ENCODE measurements at places on chromosomes 11 and 22. TPM values are rescaled to one million over a fixed set of nuclear protein-coding genes. Genes with fewer than 3 reads are reported as not detected.

PTPMT1 gene
- total RNA-seq, result 58.5 TPM

MGAT3 gene
- total RNA-seq, result 0.47 TPM

NOL12 gene
- 25.2 TPM for total RNA-seq

ARHGAP42 gene
- 7.7 TPM for total RNA-seq

OR10A4 gene
- not detected for total RNA-seq

SCN3B gene
- 0.17 TPM for total RNA-seq

OR6T1 gene
- total RNA-seq, result not detected

Data from A549 treated with CORT108297 at 1 μM for 4 hours (cell line).